ENCODE measurements at places on chromosomes 6 and 20.

- DNase-seq, result no peak
Observed at GRCh38 chr6:47163536-47163935, 121.4 kb upstream of the ADGRF1 start.

GRCh38 chr6:7296602-7297001 lies 16.4 kb downstream of the SSR1 start:
- DNase-seq, result no peak

DNA sequence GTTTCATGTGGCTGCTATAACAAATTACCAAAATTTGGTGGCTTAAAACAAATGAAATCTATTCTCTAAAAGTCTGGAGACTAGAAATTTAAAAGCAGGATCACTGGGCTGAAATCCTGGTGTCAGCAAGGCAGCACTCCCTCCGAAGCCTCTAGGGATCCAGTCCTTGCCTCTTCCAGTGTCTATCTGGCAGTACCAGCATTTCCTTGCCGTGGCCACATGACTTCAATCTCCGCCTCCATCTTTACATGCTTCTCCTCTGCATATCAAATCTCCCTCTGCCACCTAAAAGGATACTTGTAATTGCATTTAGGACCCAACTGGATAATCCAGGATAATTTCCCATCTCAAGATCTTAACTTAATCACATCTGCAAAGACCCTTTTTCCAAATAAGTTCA lies 30.2 kb downstream of the ARHGAP18 start:
- no peak for DNase-seq

DNA sequence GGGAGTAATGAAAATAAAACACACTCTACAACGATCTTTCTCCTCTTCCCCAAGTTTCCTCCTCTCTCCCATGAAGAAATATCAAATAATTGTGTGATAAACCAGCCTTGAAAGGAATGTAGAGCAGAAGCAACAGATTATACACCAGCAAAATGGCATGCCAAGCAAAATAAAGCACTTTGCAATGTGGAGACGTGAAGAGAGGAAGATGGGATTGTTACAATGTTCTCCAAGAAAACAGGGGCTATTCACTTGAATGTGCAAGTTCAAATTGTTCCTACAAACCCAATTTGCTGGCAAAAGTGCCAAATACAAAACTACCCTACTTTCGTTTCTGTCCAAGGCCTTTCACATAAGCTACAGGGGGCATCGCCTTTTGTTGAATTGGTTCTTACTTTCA lies 185.1 kb downstream of the PDE7B start:
- no peak for DNase-seq

GRCh38 chr20:56004611-56005388 lies 519 bp downstream of the CBLN4 start:
- no peak for DNase-seq

DNA sequence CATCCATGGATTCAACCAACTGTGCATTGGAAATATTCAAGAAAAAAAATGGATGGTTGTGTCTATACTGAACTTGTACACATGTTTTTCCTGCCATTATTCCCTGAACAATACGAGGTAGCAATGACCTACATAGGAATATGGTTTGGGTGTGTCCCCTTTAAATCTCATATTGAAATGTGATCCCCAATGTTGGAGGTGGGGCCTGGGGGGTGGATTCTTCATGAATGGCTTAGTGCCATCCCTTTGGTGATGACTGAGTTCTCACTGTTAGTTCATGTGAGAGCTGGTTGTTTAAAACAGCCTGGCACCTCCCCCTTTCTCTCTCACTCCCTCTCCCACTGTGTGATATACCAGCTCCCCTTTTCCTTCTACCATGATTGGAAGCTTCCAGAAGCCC lies 139.8 kb upstream of the BACH2 start:
- DNase-seq, result no peak

GRCh38 chr6:108518714-108519576 lies 41.8 kb upstream of the FOXO3 start:
- peak; percentile 24 for DNase-seq

DNA sequence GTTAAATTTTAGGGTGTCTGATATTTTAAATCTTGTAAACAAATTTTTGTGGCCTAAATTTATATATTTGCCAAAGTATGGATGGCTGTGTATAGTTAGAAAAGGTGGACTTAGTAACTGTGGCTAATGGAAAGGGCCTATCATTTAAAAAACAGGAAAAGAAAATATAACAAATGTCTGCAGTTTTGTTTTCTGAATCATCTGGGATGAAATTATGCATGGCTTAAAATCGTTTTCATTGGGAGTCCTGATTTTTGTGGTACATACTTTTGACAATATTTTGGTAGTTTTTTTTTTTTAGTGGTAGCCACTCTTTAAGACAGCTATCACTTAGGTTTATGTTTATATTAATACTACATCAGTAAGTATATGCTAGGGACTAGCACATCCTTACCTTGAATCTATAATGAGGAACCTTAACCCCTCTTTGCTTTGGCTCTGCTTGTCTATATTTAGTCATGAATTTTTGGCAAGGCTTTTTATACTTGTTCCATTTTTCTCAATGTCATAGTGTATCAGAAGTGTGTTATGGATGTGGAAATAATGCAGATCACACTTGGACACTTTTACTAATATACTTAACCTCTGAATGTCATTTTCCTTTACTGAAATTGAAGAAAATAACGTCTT lies 5.6 kb downstream of the ARID1B start:
- DNase-seq, result no peak

- no peak for DNase-seq
Observed at GRCh38 chr6:33860706-33861474, 57.1 kb upstream of the MLN start.

Data from HepG2 (cell line).